ENCODE measurements at places on chromosomes 12 and 14.
A peak's percentile ranks its signal among the peaks of the same experiment; 100 is the strongest.

DNA sequence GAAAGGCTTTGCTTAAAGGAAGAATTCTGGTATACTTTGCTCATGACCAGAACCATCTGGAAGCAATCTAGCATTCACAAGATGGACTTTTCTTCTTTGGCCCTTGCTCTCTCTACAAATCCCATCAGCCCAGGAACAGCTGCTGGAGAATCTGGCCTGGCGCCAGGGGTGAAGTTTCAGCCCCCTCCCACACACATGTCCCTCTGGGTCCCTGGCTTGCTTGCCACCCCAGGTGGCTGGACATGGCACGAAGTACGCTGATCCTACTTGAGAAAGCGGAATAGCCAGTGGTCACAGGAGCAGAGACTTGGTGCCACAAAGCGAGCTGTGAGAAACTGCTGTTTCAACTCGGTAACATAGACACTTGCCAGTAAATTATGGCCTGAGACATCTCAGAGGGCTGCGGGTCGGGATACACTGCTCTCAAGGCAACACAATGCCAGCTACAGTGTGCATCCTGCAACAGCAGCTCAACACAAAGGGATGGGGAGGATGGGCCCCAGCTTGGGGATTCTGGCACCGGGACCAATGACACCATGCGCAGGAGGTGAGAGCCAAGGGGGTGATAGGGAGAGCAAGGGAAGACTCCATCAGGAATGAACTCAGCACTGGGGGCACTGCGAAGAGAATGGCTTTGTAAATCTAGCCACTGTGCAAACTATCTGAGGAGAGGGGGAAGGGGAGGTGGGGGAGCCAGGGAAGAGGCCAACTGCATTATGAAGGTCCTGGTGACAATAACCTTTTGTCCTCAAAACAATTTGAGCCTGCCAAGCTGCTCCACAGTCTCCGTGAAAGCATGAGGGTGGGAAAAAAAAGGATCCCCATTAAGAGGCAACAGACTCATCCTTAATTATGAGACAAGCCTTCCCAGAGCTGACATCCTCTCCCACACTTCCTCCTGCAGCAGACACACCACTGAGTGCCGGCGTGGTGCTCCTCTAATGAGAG is 219.9 kb downstream of the PPM1H start:
- DNase-seq, result no peak

- no peak for DNase-seq
These were observed 330.0 kb downstream of the SYT1 start for GRCh38 chr12:79194595-79194994.

GRCh38 chr12:69534389-69534822 is 50.9 kb upstream of the CCT2 start:
- peak; percentile 17 for DNase-seq

DNA sequence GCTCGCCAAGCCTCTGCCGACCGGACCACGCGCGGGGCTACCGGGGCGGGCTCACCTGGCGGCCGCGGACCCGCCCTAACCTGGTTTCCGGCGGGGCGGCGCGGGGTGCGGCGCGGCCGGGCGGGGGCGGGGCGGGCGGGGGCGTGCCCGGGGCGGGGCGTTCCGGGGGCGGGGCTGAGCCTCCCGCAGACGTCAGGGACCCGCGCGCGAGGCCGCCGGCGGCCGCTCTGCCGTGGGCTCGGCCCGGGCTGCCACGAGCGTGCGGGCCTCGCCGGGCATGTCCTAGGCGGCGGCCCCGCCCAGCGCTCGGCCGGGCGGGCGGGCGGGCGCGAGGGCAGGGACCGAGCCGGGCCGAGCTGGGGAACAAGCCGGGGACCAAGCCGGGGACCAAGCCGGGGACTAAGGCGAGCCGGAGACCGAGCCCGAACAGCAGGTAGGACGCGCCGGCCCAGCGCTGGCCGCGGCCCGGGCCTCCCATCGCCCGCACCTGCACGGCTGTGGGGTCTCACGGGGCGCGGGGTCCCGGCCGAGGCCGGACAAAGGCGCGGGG is at the start of gene CEP170B:
TSS of gene CEP170B (plus strand) at position 188 of the 550 bp plus-strand sequence. CDS start 3,183 bp downstream, outside the sequence.
- no peak for DNase-seq

DNA sequence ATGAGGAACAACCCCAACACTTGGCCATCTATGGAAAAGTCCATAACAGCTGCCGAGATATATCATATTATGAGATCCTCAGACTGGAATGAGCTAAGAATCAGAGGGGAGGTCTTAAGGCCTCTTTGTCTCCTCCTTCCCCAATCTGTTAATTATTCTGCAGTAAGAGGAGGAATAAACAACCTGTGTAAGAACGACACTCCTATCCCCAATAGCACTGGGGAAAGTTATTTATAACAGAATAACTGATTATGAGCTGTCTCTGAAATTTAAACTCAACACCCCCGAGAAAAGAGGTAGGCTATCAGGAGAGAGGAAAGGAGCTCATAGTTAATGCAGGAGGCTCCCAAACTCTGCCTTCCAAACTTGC is 68.0 kb downstream of the NIN start:
- DNase-seq, result no peak
